Urothelium cell line (cell line): ENCODE measurements at places on chromosomes 5 and 9.

- no peak for DNase-seq
Observed at GRCh38 chr9:82988488-82988887, 74.5 kb downstream of the RASEF start.

DNA sequence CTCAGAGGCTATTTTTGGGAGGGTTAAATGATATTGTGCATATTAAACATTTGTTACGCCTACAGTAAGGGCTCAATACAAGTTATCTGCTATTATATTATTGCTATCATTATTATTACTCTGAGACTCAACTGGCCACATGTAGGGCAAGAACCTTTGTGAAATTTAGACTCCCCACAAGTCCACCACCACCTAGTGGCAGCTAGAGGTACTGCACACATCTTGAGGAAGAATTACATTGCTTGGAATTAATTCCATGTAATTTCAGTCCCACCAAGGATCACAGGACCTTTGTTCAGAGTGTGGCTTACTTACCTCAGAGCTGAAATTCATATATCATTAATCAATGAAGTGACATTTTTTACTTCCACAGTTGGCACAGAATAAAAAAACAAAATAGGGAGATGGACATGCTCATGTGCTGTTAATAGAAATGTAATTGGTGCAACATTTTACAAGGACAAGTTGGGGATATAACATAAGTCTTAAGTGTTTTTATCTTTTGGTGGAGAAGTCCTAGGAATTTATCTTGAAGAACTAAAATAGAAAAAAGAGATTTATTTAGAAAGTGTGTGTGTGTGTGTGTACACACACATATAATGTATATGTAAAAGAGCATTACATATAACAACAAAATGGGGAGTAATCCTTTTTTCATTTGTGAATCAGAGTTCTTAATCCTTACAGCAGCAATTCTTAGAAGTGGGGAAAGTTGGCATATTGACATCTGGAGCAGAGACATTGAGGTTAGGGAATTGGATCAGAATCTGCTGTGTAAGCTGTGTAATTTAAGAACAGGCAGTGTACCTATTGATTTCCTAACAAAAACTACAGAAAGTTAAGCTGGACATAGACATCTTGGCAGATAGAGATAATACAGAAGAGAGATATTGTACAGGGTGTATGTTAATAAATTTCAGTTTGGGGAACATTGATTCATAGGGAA is 11.2 kb downstream of the MSANTD3 start:
- DNase-seq: peak; percentile 67

DNA sequence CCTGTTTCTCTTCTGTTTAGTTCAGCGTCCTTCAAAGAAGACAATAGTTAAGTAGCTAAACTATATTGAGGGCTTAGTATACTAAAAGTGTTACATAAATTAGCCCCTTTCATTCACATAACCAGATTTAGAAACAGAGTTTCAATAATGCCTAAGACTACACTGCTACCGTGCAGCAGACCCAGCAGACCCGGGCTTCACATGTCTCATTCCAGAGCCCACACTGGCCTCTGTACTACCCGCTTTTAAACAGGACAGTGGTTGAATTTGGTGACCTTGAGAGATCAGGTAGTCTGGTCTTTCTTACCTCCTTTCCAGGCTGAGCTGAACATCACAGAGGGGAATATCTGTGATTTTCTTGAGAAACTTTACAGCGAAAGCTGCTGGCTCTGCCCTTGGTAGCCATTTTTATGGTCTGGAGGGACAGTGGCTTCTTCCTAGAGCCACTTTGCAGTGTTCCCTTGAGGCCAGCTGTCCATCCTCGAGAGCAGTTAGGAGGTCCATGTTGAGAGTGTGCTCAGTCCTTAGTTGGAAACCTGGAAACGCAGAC is 56.5 kb downstream of the SLC22A5 start:
- no peak for DNase-seq

DNA sequence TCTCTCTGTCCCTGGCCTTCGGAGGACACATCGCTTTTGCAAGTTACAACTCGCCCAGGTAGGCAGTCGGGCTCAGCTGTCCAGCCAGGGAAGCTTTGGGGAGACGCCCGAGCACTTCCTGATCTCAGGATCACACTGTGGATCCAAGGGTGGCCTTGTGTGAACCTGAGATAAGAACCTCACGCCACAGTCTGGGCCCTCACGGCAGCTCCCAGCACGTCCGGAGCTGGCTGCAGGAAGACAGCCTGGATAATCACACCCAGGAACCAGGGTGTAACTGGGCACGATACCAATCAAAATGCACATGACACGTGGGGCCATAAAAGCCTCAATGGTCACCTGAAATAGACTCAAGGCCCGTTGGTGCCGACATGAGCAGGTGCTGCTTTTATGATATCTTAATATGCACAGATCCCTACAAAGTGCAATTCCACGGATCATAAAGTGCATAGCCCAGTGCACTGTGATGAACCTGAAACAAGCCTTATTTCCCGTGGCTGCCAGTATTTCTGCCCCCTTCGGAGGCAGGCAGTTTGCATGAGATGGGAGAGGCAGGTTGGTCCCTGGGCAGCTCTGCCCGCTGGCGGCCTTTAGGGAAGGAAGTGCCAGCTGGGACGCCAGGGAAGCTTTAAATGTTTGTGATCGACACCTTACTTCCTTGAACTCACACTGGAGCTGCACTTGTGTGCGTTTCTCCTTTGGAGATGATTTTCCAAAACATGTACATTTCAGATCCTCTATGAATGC is 14.5 kb downstream of the SLC6A18 start:
- DNase-seq: no peak

DNA sequence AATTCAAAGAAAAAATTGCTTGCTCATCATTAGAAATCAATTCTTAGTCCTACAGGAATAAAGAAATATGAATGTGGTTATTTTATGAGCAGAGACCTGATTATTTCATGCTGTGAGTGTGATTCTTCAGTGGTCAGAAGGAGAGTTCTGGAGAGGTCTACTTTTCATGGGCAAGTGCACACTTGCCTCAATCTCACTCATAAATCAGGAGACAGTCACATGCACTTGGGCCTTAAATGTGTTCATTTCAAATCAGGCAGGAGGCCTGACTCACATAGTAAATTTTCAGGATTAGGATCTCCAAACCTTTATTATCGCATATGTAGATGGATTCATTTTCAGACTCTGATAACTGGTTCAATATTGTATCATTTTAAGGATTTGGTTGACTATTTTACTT is 323.2 kb upstream of the CCNH start:
- DNase-seq: no peak
